ENCODE measurements at places on chromosomes 11 and 22. TPM values are rescaled to one million over a fixed set of nuclear protein-coding genes. Genes with fewer than 3 reads are reported as not detected.

GRCh38 chr11:104668797-104669463, 229.3 kb downstream of the CASP12 start:
- DNase-seq = no peak

- DNase-seq = no peak
Measured at GRCh38 chr11:122665861-122666260, 10.3 kb downstream of the UBASH3B start.

- no peak for DNase-seq
Measured at GRCh38 chr11:113476553-113476952, 1.4 kb upstream of the DRD2 start.

GRCh38 chr11:67347964-67348749, 5.2 kb downstream of the POLD4 start:
- peak; percentile 23 for DNase-seq

DNA sequence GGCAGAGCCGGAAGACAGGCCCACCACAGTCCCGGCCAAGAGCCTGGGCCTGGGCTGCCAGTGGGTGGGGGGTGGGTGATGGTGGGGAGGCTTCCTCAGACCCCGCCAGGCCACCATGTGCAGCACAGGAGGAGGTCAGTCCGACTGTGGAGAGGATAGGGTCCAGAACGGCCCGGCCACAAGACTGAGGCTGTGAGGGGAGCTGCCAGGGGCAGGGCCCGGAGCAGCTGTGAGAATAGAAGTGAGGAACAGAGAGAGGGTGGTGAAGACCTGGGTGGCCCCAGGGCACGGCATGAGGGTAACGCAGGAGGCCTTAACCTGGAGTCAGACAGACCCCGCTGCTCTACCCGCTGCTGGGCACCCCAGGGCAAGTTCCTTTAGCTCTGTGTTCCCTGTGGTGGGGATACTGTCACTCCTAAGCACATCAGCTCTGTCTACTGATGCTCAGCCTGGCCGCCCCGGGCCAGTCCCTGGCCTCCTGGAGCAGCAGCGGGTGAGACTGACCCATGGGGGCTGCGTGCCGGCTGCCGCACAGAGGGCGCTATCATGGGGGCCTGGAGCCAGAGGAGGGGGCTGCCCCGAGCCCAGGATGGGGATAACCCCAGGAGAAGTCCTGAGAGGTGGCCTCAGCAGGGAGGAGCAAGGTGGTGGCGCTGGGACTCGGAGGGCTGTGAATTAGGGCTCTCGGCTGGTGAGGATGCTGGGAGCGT, 1.7 kb downstream of the FERMT3 start:
- DNase-seq = no peak

DNA sequence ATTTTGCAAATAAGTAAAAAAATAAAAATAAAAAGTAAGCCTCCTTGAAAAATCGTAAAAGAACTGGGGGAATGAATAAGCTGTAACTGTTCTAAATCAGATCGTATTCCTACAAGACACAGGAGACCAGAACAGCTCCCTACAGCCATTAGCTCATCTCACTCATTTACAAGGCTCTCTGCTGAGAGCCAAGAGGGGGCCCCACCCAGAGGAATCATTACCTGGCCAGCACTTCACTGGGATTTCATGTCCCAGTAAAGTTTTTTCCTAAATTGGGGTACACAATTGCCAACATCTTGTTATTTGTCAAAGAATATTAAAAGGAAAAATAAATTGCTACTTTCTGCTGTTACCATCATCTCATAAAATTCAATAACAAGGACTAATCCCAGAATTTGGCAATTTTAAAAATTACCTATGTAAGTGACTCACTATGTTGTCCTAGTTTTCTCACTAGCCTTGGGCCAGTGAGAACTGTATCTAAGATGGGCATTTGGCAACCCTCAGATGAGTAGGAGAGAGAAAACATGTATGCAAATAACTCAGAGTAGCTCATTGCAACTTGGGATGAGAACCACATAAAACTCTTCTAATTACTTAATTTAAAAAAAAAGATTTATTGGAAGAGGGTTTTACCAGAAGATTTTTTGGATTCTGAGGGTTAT, 18.4 kb upstream of the SMTN start:
- no peak for DNase-seq

- DNase-seq = no peak
Measured at GRCh38 chr11:75896843-75897419, 81.9 kb downstream of the UVRAG start.

DNA sequence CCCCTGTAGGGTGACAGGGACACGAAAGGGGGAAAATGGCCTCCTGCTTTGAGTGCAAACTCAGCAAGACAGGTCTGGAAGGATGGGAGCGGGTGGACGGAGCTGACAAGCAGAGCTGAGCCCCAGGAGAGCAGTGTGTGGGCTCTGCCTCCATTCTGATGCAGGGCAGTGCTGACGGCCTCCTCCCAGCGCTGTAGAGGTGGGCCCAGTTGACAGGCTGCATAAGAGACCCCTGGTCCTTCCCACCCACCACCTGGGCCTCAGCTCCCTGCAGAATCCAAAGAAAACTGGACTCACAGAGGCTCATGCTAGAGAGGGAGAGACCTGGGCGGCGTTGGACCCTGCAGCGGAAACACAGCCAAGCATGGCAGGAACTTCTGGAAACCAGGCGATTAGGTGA, 1113.4 kb downstream of the BRD1 start:
- DNase-seq = no peak

GRCh38 chr11:83140691-83141455, 16.1 kb upstream of the PCF11 start:
- DNase-seq = no peak

- DNase-seq = no peak
Measured at GRCh38 chr11:15816260-15816871, 540.0 kb downstream of the SOX6 start.

DNA sequence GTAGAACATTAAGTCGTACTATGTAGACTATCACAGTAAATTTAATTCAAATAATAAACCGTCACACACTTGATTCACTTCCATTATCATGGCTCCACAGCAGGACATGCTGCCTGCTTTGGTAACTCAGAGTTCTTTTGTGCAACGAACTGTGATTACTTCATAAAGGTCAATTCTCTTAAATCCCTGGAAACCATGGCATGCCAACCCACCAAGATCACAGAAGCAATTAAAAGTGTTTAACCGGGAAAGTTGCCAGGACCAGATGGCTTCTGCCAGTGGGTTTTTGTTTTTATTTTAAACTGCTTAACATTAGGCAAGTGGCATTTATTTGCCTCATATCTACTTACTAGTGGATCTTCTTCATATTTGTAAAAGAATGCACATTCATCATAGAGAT, 1162.1 kb downstream of the DLG2 start:
- no peak for DNase-seq

DNA sequence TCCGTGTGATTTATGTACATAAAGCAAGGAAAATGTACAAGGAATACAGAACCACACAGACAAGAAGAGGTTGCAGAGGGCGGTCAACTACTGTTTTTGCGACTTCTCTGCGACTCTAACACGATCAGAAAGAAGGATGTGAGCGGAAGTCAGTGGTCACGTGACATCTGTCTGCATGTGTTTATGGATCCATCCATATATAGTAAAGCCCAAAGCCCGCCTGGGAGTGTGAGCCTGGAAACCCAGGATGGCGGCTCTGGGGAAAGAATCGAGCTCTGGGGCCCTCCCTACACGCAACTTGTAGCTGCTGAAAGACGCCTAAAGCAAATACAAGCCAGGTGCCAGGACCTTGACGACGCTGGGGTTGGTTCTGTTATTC, 8.8 kb downstream of the OSBPL5 start:
- peak; percentile 37 for DNase-seq

DNA sequence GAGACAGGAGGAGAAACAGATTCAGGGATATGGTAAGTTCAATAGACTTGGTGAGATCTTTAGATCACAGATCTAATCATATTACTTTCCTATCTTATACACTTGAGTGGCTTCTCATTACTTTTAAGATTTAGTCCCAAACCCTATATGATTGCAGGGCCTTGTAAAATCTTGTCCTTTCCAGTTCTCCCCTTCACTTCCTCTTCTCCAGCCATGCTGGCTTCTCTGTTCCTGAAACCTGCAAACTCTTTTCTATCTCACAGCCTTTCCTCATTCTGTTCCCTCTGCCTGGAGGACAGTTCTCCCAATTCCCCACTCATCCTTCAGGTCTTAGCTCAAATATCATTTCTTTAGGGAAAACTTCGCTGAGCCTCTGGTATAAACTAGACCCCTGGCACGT, 65.9 kb upstream of the BIRC3 start:
- DNase-seq = no peak

- DNase-seq = no peak
Measured at GRCh38 chr11:112285841-112286311, 25.2 kb upstream of the PLET1 start.

- peak; percentile 81 for DNase-seq
Measured at GRCh38 chr11:78742430-78742829, 167.8 kb upstream of the NARS2 start.

DNA sequence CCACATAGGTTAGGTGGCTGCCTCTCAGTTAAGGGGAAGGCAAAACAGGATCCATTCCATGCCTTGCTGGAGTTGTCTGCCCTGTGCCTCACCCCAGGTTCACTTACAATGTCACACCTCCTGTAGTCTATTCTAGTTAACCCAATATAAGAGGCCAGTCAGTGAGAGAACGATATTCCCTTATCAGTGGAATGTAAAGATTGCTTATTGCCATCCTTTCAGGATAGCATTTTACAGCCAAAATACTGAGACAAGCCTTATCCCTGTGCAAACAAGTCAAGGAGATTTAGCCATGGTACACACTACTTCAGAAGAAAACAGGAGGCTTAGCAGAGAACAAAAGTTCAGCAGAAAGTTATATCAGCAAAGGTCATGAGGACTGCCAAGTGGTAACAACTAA, 5.5 kb downstream of the CYP2R1 start:
- DNase-seq = no peak

GRCh38 chr11:115316696-115317095, 187.5 kb downstream of the CADM1 start:
- peak; percentile 28 for DNase-seq

LRP4 gene
- total RNA-seq = 19.7 TPM

RIBC2 gene
- total RNA-seq = 2.6 TPM

KDM4D gene
- 0.32 TPM for total RNA-seq

SLC17A6 gene
- total RNA-seq = not detected

OR8D4 gene
- total RNA-seq = 0.87 TPM

PRG3 gene
- not detected for total RNA-seq

RAB39A gene
- 1.8 TPM for total RNA-seq

ART1 gene
- not detected for total RNA-seq

Measured in mucosa of descending colon (tissue), 3 donors.